ENCODE measurements at places on chromosomes 5 and 9.

DNA sequence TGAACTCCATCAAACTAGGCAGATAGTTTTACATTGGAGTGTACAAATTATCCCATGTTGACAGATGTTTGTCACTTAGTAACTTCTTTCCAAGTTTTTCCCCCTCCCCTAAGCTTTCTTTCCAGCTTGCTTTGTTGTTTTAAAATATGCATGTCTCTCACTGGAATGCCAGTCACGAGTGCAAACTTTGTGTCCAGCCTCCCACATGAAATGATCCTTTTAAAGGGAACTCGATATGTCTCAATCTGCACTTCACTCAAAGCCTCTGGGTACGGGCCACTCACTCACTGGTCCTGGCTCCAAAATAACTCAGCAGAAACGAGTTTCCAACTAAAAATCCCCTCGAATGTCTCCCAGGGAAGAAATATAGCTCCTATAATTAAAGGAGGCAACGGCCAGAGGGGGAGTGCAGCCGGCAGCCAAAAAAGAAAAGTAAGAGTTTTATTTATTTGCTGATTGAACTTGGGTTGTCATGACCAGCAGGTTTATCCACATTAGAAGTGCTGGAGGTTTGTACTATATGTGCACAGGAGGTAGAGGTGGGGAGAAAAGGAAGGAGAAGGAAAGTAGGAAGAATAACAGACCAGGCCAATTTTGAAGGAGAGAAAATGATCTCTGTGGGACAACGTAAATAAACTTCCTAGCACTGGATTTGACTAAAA lies 17.5 kb downstream of the NR2F1 start:
- DNase-seq, result no peak

- no peak for DNase-seq
These were observed 31.4 kb downstream of the AHRR start for GRCh38 chr5:352639-353611.

GRCh38 chr5:76391014-76391413 lies 12.1 kb upstream of the IQGAP2 start:
- DNase-seq, result no peak

GRCh38 chr9:89358376-89358916 lies 40.1 kb downstream of the SECISBP2 start:
- no peak for DNase-seq

DNA sequence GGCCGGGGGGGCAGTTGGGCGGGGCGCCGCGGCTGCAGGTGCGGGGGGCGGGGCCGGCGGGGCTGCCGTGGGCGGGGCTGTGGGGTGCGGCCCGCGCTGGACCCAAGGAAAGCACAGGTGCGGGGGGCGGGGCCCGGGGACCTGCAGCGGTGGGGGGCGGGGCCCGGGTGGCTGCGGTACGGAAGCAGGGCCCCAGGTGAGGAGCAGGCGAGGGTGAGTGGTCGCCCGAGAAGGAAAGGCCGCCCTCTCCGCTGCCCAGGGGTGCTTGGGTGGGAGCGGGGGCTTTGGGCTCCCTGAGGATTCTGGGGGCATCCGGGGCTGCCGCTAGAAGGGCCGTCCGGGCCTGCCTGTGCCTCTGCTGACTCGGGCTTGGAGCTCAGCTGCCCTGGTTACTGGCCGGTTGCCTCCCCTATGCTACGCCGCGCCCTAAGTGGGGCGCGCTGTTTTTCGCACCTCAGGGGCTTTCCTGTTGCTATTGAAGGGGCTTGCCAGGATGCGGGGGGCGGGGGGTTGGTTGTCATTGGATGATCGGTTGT lies 767 bp downstream of the RALGPS1 start:
- DNase-seq, result peak; percentile 80

- no peak for DNase-seq
These were observed 291.3 kb upstream of the CD180 start for GRCh38 chr5:67487862-67488261.

- no peak for DNase-seq
These were observed 5.3 kb upstream of the CTXN3 start for GRCh38 chr5:127643607-127644006.
